H9 (cell line): ENCODE measurements at places on chromosomes 2 and 18.

GRCh38 chr2:146031158-146031557 lies 1511.2 kb upstream of the ZEB2 start:
- no peak for DNase-seq

DNA sequence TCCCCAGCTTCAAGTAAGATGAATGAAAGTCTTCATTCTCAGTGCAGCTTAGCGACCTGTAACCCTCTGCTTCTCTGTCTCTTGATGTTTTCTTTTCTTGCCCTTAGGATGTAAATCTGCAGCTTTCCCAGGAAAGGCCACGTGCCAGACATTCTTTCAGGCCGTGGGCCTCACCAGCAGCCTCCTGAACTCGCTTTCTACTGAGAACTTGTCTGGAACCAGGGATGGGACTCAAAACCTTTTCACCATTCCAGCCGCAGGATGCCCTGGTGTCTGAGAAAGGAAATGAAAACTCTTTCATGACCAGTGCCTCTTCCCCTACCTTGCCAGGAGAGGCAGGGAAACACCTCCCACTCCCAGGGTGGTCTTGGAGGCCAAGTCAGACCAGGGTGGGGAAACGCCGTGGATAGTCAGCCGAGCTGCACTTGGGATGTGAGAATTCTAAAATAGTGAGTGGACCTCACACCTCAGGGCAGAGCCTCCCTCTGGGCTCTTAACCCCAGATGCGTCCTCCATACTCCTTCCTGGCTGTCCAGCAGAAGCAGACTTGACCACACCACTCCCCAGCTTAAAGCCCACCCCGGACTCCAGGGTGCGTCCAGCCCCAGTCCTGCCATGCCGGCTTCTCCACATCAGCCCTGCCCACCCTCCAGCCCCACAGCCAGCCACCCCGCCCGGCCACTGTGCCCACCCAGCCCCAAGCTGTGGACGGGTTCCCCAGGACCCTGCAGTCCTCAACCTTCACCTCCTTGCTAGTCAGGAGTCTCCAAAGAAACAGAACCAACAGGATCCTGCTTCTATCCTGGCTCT lies 115.5 kb downstream of the TWIST2 start:
- no peak for DNase-seq

DNA sequence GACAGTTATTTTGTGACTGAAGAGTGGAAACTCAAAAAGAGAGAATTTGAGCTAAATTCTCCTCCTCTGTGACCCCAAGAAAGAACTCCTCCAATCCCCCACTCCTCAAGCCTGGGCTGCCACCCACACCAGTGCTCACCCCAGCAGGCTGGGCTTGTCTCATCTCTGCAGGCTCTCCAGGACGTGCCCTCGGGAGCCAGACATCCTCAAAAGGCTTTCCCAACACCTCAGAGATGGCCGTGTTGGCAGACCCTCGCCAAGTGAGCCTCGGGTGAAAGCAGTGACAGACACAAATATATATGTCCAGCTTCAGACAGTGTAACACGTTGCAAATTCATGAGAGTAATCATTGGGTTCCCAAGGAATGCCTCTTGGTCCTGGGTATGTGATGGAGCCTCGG lies 377.7 kb upstream of the SALL3 start:
- no peak for DNase-seq

DNA sequence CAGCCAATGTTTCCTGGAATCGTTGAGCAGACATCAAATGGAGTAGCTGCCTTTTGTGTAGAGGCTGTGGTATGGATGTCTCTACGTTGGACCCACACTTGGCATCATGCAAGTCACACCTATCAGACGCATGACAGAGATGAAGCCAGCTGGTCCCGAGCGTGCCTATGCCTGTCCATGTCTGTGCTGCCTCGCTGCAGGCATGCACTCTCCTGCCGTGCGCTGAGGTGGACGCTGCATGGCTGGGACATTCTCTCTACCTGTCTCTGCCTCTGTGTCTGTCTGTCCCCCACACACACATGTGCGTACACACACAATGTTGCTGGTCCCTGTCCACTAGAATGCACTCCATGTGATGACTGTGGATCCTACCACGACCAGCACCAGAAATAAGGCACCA lies 514.2 kb upstream of the MYT1L start:
- DNase-seq = no peak

- no peak for DNase-seq
These were observed 136.6 kb upstream of the ALKAL2 start for GRCh38 chr2:424306-425171.

DNA sequence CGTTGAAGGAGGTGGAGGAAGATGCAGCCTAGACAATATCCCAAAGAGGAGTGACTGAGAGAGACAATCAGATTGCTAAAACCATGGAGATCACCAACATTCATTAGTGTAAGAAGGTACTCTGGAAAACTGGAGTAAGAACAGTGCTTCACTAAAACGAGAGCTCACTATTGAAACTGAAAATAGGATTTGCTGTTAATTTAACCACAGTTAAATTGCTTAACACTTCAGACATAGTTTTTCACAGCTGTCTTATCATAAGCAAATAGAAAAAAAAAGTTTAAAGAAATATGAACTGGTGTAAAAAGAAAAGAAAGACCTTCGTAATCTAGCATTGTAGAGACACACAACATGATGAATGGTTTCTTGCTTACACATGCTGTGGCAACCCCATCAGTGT lies 1049.8 kb upstream of the CHAC2 start:
- no peak for DNase-seq

- DNase-seq = no peak
These were observed 1.5 kb downstream of the STK25 start for GRCh38 chr2:241506793-241507429.

- DNase-seq = no peak
These were observed 2.6 kb downstream of the PMAIP1 start for GRCh38 chr18:59902131-59902992.

GRCh38 chr2:41723526-41723925 lies 324.3 kb upstream of the PKDCC start:
- DNase-seq = no peak

GRCh38 chr2:71655498-71655897 lies 202.1 kb downstream of the DYSF start:
- no peak for DNase-seq

GRCh38 chr2:197113275-197113711 lies 186.8 kb upstream of the PGAP1 start:
- no peak for DNase-seq

DNA sequence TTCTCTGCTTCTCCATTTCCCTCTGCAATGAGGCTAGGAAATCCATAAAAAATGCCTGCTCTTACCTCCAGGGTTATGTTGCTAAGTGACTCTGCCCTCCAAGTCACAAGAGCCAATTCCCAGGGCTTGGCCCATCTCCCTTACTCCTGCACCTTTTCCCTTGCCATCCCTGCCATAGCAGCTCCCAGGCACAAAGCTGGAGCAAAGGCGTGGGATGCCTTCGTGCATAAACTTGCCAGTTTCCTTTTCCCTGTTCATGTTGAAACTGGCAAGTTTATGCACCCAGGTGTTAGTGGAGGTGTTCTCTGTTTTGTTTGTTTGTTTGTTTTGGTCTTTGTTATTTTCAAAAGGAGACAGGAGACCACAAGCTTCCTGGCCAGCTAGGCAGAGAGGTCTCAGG lies 195.1 kb downstream of the ACKR3 start:
- DNase-seq = no peak

DNA sequence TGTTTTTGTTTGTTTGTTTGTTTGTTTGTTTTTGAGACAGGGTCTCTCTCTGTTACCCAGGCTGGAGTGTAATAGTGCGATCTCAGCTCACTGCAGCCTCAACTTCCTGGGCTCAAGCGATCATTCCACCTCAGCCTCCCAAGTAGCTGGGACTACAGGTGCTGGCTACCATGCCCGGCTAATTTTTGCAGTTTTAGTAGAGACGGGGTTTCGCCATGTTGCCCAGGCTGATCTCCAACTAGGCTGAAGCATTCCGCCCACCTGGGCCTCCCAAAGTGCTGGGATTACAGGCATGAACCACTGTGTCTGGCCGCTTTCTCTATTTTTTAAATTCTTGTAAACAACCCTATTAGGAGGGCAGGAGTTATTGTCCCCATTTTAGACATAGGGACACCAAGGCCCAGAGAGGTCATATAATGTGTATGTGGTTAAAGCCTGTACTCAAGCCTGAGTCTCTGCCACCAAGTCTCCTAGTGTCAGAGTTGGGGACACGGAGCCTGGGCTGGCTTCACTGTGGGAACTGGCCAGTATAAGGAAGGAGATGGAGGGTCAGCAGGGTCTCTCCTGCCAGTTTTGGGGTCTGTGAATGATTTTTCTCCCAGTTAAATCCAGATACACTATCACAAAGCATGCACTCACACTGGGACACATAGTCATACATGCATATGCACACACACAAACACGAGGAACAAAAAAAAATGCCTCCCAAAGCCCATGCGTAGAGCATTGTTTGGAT lies 27.5 kb upstream of the MCFD2 start:
- DNase-seq = no peak

DNA sequence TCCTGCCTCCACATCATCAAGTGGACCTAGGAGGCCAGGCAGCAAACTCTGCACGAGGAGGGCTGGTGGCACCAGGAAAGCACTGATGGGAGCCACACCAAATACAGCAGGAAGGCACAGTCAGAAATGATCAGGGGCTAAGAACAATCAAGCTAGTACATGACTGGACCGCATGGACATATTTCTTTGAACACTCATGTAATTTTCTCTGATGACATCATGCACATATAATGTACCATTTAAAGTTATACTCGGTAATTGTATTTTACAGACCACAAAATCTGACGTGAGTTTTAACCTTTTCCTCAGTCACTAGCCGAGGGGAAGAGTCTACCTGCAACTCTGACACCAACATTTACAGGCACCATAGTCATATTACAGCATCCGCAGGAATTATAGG lies 76.7 kb downstream of the XDH start:
- no peak for DNase-seq

GRCh38 chr18:11224153-11224552 lies 74.8 kb upstream of the PIEZO2 start:
- no peak for DNase-seq

DNA sequence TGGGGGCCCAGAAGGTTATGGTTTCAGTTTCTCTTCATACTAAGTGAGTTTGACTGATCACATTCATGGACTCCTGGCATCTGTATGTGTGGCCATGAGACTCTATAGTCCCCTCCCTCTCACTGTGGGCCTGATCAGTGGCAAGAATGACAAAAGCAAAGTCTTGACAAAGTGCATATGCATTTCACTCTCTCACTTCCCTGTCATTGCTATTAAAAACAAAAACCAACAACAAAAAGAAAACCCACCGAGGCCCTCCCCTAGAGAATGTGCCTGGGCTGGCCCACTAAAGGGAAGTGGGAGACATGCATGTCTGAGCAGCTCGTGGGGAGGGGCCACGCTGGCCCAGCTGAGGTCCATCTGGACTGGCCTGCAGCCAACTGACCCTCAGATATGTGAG lies 600.1 kb upstream of the RAB6C start:
- no peak for DNase-seq

GRCh38 chr2:209911486-209911885 lies 91.0 kb upstream of the RPE start:
- DNase-seq = no peak

- no peak for DNase-seq
These were observed 51.2 kb upstream of the UBE2F start for GRCh38 chr2:237915576-237915975.

GRCh38 chr2:199488772-199489400 lies 31.1 kb upstream of the SATB2 start:
- peak; percentile 82 for DNase-seq

DNA sequence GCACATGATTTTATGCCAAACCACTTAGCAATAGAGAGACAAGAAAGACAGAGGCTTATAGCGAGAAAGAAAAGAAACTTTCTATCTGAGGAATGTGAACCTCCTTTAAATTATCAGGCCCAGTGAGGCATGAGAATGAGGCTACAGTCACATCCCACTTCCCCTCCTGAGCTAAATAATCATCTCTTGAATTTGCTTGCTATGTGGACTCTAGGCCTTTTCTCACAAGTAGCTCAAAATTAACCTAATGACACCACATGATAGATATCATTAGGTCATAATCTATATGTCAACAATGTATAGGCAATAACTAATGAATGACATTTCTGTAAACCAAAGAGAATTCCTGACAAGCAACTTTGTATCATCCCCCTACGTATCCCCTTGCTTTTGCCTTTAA lies 301.5 kb upstream of the MGAT5 start:
- DNase-seq = no peak

GRCh38 chr2:192465141-192465540 lies 270.4 kb upstream of the TMEFF2 start:
- DNase-seq = no peak

- no peak for DNase-seq
These were observed 497.5 kb downstream of the TNS1 start for GRCh38 chr2:217505303-217505702.

DNA sequence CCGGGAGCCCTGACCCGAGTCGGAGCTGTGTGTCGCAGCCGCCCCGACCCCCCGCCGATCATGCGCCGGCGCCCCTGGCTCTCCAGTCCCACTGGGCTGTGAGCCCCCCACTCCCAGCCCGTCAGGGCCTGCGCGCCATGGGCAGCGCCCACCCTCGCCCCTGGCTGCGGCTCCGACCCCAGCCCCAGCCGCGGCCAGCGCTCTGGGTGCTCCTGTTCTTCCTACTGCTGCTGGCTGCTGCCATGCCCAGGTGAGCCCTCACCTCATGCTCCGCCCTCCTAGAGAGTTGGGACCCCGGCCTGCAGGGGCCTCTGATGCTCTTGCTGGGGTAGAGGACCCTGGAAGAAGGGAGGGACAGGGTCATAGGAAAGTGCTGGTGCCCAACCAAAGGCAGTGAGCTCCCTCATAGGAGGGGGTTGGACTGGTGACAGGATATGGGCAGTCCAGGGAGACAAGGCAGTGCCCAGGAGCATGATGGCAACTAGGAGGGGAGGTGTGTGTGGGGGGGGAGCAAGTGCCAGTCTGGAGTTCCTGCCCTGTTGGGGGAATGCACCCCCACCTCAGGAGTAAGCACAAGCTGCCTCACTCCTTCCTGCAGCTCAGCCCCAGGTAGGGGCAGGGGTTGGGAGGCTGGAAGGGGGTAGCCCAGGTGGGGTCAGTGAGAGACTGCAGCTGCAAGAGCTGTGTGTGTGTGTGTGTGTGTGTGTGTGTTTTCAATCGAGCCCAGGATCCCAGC lies 375 bp downstream of the WNT10A start:
- DNase-seq = no peak

DNA sequence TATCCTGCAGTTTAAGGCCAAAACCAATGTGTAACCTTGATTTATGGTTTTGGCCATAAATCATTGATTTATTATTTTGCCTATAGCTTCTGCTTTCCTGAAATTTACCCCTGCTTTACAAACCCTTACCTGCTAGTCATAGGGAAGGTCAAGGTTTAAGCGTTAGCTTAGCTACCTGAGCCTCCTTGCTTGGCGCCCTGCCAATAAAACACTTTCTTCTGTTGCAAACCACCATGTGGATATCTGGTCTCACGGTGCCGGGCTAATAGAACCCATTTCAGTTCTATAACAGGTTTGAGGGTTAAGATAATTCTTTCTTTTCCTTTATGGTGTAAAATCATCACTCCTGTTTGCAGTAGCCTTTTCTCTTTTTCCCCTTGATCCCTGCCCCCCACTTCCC lies 72.2 kb downstream of the PDK1 start:
- no peak for DNase-seq

- DNase-seq = no peak
These were observed 9.3 kb downstream of the LDLRAD4 start for GRCh38 chr18:13227910-13228309.
